Bladder microvascular endothelial cell (primary cell): ENCODE measurements at places on chromosomes 1 and 21. TPM values are rescaled to one million over a fixed set of nuclear protein-coding genes. Genes with fewer than 3 reads are reported as not detected.

MROH9 gene
- not detected in 2 replicates for total RNA-seq

RGL1 gene
- total RNA-seq, result 11.7 and 27.3 TPM in 2 replicates

MIS18A gene
- 10.8 and 11.3 TPM in 2 replicates for total RNA-seq

OR2L8 gene
- 0.31 TPM in 1 of 2 replicates, not detected in the other for total RNA-seq

GIPC2 gene
- 14.4 and 21.7 TPM in 2 replicates for total RNA-seq

RCOR3 gene
- total RNA-seq, result 12.0 and 24.2 TPM in 2 replicates

TTC24 gene
- not detected in 2 replicates for total RNA-seq

FALEC gene
- not detected in 2 replicates for total RNA-seq

PGLYRP3 gene
- total RNA-seq, result 0.16 TPM in 1 of 2 replicates, not detected in the other

CFHR5 gene
- total RNA-seq, result not detected in 2 replicates

OVAAL gene
- not detected in 2 replicates for total RNA-seq

HSD3B1 gene
- not detected in 2 replicates for total RNA-seq

KIF14 gene
- total RNA-seq, result 4.5 and 7.9 TPM in 2 replicates

BTBD8 gene
- total RNA-seq, result 1.9 and 2.8 TPM in 2 replicates

RGS1 gene
- total RNA-seq, result not detected in 2 replicates

PPFIA4 gene
- total RNA-seq, result under 0.01 and 0.25 TPM in 2 replicates

CLIC6 gene
- total RNA-seq, result not detected in 2 replicates

LINGO4 gene
- total RNA-seq, result not detected in 2 replicates

S1PR1 gene
- 169 and 257 TPM in 2 replicates for total RNA-seq
